ENCODE measurements at places on chromosomes 6 and 20.
A peak's percentile ranks its signal among the peaks of the same experiment; 100 is the strongest.

- DNase-seq: no peak
These were observed 584 bp downstream of the C20orf141 start for GRCh38 chr20:2815242-2815900.

DNA sequence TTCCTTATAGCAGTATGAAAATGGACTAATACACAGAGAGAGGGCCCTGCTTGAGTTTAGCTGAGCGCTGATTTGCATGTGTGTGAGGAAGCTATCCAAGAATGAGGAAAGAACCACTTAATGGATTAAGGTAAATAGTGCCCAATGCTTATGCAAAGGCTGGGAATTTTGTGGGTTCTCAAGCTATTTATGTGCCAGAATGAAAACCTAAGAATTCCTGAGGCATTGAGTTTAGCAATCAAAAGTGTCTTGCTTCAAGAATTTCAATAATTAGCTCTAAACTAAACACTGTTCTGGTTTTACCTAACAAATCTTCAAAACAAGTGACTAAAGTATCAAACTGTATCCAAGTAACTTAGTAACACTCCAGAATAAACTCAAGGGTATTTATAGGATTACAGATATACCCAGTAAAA lies 7.0 kb upstream of the OR14J1 start:
- no peak for DNase-seq

DNA sequence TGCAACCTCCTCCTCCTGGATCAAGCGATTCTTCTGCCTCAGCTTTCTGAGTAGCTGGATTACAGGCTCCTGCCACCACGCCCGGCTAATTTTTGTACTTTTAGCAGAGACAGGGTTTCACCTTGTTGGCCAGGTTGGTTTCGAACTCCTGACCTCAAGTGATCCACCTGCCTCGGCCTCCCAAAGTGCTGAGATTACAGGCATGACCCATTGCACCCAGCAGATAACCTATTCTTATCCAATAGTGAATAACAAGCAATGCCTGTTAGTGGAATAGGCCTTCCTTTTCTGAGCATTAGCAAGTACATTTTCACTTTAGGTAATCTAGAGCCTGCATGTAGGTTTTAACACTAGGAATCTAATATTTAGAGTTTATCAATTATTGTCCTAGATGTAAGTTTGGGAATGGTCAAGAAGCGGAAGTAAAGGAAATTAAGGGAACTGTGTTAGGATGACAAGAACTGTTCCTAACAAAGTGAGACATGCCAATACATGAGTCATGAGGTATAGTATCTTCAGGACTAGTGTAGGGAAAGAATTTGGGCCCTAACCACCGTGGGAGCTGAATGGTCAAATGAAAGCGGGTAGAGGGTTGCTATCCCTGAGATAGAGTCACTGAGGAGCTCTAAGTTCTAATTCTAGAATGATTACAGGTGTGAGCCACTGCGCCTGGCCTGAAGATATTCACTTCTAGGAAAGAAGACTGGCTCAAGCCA lies 15.0 kb downstream of the BLTP3A start:
- no peak for DNase-seq

- DNase-seq: no peak
These were observed 97.4 kb upstream of the CNR1 start for GRCh38 chr6:88263591-88263990.

- no peak for DNase-seq
These were observed 26.2 kb upstream of the CMTR1 start for GRCh38 chr6:37406726-37407341.

DNA sequence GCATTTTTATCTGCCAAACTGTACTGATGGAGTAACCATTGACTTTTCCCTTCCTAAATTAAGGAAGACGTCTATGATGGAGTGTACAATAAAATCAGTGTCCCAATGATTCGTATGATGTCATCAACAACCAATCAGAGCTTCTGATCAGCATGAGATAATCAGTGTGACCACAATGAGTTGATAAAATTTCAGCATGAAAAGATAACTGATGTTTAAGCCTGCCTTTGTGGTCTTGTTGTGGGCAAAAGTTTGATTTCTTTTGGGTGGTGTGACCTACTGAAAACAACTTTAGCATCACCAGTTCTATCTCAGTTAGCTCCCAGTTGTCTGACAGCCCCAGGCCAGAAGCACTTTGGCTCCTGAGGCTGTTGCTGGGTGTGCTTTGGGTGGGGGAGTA lies 3.3 kb downstream of the PCIF1 start:
- no peak for DNase-seq

DNA sequence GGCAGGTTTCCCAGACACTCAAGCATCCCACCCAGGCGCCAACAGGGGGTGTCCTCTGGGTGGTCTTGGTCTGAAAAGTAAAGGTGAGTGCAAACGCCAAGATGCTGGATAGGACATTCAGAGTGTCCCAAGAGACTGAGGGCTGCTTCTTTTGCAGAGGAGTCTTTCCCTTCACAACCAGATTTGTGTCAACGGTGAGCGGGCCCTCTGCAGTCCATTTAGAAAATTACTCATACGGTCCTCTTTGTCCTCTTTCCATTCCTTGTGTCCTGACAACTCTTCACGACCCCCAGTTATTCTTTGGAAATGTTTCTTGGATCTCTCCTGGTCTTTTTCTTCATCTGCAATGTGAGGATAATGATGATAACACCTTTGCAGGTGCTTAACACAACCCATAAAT lies 257.8 kb downstream of the CDC5L start:
- no peak for DNase-seq

DNA sequence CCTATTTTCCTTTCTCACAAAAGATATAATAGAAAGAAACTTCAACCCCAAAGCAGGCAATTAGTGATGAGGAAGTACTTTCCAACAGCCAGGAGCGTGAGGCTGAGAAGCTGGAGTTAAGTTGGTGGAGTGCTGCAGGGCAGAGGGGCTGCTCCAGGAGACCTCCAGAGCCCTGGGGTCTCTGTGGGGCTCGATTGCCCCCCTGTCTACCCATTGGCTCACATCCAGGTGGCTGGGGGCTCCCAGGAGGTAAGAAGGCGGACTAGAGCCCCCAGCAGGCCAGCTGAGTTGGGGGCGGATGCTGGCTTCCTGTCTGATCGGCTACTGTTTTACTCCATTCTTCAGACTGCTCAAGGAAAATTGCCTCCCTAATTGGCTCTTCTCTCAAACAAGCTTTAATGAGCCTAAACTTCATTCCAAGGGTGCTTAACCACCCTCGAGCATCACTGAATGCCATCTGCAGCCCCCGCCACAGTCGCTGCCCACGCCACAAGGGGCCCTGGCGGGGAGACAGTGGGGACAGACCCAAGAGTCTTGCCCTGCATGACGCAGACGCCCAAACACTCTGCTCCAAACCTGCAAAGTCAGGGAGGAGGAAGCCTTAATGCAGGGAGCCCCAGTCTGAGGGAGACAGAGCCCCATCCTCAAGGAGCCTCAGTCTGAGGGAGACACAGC lies 78.6 kb downstream of the MDGA1 start:
- DNase-seq: peak; percentile 55

DNA sequence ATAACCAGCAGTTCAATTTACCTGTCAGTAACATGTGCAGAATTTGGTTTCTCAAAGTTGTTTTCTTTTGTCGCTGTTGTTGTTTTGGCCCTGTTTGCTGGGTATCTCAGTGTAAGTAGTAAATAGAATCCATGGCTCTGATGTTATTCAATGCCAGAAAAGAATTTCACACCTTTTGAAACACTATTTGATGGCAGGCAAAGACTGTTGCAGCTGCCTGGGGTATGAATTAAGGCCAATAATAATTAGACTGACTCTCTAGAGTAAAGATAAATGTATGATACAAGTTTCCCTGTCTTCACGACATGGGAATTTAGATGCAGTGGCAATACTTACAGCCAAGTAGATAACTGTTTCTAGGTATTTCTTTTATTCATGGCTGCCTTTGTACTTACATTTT lies 281.4 kb downstream of the CD83 start:
- DNase-seq: no peak

GRCh38 chr20:21767739-21768223 lies 62.3 kb downstream of the PAX1 start:
- DNase-seq: no peak

GRCh38 chr6:44349904-44350649 lies 7.6 kb downstream of the SPATS1 start:
- DNase-seq: no peak

GRCh38 chr6:15547400-15547799 lies 115.4 kb downstream of the DTNBP1 start:
- no peak for DNase-seq

DNA sequence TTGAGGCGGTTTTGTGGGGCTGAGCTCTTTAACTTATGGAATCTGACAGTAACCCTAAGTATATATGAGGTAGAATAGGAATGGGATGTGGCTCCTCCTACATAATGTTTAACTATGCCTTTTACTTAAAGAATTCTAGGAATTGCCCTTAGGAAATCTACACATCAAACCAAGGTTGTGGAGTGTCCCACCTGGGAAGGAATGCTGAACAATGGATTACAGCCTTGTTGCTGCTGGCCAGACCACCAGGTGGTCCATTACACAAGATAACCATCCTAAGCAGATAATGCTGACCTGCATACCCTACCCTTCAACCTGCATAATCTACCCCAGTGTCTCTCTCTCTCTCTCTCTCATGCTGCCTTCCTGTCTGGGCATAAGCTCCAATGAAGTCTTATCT lies 35.0 kb upstream of the SLC22A16 start:
- no peak for DNase-seq

- no peak for DNase-seq
These were observed 397.8 kb downstream of the KIF16B start for GRCh38 chr20:16175322-16175961.

GRCh38 chr6:118876198-118876597 lies 17.8 kb upstream of the ASF1A start:
- no peak for DNase-seq

DNA sequence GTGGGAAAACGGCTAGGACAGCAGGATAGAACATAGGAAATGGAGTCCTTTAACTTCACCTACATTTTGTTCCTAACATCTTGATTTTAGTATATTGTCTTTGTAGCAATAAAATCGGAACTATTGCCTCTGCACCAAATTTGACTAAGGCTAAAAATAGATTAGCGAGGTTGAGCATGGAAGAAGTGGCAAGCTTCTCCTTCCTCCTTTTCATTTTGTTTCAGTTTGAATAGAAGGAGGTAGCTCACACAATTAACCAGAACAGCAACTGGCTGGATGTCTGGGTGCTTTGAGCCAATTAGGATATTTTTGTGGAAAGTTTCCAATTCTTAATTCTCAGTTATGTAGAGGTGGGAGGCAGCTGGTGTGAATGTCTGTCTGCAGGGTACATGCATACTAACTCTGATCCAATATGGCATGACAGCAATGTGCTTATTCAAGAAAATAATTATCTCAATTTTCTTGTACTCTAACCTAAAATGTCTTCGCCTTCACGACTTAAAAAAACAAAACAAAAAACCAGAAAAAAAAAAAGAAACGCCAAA lies 3.1 kb upstream of the HECA start:
- no peak for DNase-seq

Data from DMS79 (cell line).